Right atrium auricular region (tissue), 2 donors: ENCODE measurements at places on chromosomes 2 and 18. TPM values are rescaled to one million over a fixed set of nuclear protein-coding genes. Genes with fewer than 3 reads are reported as not detected.

DNA sequence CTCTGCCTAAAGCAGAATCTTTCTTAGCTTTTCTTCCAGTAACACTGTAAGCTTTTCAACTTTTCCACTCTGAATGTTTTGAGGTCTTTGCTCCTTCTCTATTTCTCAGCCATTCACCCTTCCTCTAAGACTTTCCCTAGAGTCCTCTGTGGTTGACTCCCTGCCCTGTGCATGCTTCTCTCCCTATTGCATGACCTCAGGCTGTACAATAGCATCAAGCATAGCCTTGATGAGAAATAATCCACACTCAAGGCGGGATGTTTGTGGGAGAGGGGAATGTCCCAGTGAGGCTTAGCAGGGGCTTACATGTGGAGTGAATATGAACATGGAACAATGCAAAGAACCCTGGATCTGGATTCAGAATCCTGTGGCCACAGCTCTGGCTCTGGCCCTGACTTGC is 48.4 kb upstream of the IGFBP5 start:
- no peak for DNase-seq

DNA sequence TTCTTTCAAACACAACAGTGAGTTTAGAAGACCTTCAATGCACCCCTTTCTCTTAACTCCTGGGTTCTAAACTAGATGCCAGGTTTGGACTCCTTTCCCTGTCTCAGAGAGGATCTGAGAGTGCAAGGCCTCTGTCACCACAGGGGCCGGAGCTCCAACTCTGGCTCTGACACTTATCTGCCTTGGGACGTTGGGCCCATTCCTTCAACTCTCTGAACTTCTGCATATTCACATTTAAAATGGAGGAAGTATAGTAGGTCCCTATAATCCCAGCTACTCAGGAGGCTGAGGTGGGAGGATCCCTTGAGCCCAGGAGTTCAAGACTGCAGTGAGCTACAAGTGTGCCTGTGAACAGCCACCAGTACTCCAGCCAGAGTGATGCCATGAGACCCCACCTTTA is 44.1 kb upstream of the ZFP36L2 start:
- DNase-seq, result no peak

The GNAL gene
- 4.4 TPM for total RNA-seq

The SP9 gene
- not detected for total RNA-seq

The BCL11A gene
- 3.3 TPM for total RNA-seq

The TFPI gene
- total RNA-seq, result 58.2 TPM

The IL37 gene
- total RNA-seq, result not detected
